Hippocampal formation (tissue), 2 donors: ENCODE measurements at places on chromosomes 7 and 10.

DNA sequence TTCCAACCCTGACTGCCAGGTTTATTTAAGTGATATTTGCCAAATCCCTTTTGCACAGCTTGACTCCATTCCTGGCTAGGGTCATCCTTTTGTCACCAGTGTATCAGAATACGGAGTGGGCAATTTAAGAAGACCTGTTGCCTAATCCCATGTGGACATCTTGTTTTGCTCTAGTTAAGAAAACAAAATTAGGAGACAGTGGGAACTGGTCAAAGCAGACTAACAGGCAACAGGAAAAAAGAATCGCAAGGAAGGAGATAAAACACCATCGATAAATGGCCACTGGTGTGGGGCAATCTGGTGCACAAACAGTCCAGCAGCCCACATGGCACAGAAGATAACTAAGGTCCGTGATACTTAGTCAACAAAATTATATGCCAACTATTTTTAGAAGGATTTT lies 21.4 kb downstream of the KDM7A start:
- DNase-seq: no peak

GRCh38 chr10:71737834-71738197 lies 18.2 kb upstream of the C10orf105 start:
- no peak for DNase-seq

- no peak for DNase-seq
Measured at GRCh38 chr7:150875791-150876190, 23.5 kb downstream of the AOC1 start.

- DNase-seq: no peak
Measured at GRCh38 chr10:73916761-73917470, 6.0 kb downstream of the PLAU start.

- no peak for DNase-seq
Measured at GRCh38 chr7:10034843-10035556, 938.7 kb upstream of the PHF14 start.

DNA sequence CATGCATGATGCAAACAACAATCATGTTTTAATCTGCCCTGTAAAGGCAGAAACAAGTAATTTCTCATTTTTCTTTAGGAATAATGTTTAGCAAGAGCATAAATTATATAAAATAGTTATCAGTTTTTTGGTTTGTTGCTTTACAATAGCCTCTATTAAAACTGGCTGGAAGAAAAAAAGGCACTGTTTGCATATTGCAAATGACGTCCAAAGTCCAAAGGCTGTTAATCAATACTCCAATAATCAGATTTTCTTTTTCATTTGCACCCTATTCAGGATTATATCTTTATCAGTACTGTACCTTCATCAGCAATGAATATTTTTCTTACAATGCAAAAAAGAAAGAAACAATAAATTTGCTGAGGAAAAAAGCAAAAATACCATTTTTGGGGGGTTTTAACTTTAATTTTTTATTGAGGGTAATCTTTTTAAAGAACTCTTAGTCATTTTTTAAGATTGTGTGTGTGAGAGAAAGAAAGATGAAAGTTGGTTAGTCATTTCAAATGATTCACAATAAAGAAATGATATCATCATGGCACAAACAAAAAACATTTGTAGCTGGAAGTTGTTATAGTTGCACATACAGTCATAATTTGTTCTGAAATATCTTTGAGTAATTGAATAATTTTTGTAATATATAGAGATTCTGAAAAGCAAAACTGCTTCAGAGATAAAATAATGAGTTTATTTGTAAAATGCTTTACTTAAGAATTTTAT lies 44.4 kb upstream of the AKR1C2 start:
- DNase-seq: no peak

DNA sequence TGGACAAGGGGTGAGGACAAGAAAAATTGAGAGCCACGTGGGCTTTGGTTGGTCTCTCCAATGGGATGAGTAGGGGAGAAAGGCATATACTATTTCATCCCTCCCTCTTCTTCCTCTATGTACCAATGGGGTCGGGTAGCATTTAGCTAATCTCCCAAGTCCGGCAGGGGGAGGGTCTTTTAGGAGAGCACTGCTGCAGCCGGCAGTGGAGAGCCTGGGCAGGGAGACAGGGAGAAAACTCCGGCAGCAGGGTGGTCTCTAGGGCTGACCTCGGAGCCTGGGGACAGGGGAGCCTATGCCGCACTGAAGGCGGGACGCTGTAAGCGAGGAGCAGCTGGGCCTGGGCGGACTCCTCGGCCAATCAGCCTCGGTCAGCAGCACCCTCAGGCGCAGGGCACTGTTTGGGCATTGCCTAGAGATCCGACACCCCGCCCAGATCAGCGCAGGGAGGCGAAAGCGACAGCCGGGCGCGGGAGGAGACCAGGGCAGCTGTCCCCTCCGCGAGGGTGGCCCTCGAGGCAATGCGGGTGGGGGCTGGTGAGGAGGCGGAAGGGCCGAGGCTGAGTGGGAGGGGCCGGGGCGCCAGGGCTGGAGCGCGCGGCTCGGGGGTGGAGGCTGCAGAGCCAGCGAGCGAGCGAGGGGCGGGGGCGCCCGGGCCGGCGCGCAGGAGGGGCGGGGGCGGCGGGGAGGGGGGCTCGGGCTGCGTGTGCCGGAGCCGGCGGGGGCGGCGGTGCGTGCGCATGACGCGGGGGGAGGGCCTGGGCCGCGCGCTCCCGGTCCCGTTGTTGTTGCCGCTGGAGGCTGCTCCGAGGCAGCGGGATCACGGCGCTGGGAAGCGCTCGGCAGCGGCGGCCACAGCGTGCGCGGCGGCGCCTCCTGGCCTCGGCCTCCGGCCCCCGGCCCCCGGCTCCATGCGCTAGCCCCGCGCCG lies at the start of gene AGAP3:
Gene AGAP3 (plus strand): TSS at position 785 of the 930 bp plus-strand sequence. CDS start 267 bp downstream, outside the sequence.
- peak; percentile 82 for DNase-seq

DNA sequence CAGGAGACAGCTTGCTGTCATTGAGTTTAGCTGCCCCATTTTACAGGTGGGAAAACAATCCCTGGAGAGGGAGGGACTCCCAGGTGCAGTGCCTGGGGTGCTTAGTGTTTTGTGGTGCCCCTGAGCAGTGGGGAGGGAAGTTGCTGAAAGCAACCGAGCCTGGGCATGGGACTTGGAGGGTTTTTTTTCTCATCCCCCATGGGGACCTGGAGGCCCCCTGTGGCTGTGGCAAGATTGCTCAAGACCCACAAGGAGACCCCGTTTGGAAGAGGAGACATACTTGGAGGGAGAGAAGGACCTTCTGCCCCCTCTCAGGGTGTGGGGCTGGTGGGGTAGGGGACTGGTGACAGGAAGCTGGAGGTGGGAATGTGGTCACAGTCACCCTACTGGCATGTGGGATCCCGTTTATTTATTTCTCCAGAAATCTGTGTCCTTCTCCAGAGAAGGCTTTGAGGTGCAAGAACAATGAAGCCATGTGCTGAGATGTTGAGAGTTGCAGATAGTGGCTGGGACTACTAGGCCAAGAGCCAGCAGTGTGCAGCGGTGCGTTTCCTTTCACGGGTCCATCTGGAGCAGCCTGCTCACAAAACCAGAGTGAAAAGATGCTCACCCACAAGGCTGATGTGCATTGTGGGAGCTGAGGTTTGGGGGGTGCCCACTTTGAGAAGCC lies 21.5 kb downstream of the ZMIZ1 start:
- no peak for DNase-seq

DNA sequence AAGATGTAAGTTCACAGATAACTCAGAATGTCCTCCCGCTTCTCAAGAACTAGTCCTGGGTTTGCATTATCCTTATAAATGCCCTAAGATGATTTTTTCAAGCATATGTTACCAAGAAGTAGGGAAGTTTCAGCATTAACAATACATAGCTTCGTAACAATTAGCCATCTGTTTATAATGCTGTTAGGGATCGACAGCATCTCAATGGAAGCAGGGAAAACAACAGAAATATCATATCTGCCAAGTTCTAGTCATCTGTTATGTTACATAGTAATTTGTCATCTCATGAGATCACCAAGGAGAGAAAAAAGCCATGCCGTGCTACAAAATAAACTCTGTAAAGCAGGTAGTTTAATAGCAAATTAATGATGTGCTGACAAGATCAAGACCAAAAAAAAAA lies 731.5 kb upstream of the C7orf33 start:
- peak; percentile 6 for DNase-seq

DNA sequence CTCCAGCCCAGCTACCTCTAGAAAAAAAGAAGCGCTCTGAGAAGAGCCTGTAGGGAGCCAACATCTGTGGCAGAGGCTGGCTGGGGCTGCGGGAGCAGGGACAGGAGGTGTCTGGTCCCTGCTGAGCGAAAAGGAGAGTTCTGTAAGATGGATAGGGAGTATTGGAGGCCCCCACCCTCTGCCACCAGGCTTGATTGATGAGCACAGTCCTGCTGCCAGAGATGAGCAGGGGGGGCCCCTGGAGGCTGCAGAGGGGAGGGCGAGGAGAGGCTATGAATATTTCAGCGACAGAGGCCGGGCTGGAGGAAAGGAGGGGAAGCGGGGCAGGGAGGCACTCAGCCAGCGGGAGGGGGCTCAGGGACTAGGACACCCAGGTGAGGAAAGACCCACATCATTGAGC lies 44.5 kb upstream of the HSPB1 start:
- no peak for DNase-seq

- no peak for DNase-seq
Measured at GRCh38 chr7:155710031-155710430, 65.6 kb downstream of the RBM33 start.

DNA sequence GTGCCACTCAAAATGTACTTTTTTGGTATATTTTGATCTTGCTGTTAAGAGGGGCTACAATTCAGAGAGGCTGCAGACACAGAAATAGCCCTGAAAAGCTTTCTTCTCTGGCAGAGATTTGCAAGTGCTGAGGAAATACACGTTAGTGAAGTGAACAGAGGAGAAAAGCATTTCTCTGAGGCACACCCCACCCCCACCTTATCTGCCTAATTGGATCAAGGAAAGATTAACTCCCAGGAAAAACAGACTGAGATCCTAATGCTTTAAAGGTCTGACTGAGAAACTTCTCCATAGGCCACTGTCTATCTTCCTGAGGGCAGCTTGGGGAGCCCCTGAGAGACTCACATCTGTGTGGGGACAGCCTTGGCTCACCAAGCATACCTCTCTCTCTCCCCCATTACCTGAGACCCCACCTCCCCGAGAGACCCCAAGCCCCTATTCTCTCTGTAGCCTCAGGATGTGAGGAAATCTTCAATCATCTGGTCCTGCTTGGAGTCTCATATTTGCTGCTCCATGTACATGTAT lies 14.8 kb upstream of the AKR1C3 start:
- no peak for DNase-seq

GRCh38 chr10:91108820-91109219 lies 111.6 kb upstream of the PCGF5 start:
- DNase-seq: no peak

DNA sequence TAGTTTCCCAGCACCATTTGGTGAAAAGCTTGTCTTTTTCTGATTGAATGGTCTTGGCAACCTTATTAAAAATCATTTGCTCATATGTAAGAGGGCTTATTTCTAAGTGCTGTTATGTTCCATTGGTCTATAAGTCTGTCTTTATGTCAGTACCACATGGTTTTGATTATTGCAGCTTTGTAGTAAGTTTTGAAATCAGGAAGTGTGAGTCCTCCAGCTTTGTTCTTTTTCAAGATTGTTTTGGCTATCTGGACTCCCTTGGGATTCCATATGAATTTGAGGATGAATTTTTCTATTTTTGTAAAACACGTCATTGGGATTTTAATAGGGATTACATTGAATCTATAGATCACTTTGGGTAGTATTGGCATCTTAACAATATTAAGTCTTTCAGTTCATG lies 5.4 kb downstream of the KIF11 start:
- no peak for DNase-seq

- no peak for DNase-seq
Measured at GRCh38 chr10:18226336-18226735, 86.1 kb downstream of the CACNB2 start.

- no peak for DNase-seq
Measured at GRCh38 chr7:31408140-31408729, 67.7 kb upstream of the NEUROD6 start.

GRCh38 chr10:124313374-124313773 lies 105.3 kb downstream of the OAT start:
- DNase-seq: no peak

- DNase-seq: no peak
Measured at GRCh38 chr7:38702002-38702535, 70.9 kb upstream of the AMPH start.
